C1 segment of cervical spinal cord (tissue), 14 donors: ENCODE measurements at places on chromosomes 6 and 20.

GRCh38 chr6:152815230-152815872 lies 64.8 kb downstream of the VIP start:
- DNase-seq: no peak

DNA sequence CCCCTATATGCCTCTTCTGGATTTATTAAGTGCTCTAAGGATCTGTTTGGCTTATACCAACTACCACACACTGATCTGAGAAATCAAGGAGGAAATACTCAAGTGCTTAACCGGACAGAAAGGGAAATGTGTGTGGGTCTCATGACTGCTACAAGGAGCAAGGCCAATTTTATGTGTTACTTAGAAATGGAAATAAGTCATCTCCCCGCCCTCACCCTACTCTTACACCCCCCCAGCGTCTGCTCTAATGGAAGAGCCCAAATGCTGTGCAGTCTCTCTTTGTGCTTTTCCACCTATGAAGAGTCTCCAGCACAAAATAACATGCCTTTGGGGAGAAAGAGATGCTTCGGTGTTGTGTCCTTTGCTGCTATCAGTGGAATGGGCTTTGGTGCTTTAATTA lies 428.8 kb upstream of the ARID1B start:
- no peak for DNase-seq

DNA sequence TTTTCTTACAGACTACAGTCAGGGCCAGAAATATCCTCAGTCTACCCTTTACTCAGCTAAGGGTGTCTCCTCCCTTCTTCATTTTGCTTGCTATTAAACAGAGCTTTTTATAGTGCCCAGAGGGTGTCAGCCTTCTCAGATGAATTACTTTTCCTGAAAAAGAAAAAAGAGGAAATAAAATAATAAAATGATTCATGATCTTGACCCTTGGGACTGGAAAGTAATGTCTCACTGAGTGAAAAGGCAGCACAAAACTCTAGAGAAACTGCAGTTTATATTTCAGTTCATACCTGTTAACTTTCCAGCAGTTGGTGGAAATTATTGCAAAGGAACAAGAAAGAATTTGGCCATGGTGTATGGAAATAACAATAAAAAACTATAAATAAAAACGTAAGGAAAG lies 170.6 kb downstream of the IBTK start:
- no peak for DNase-seq

DNA sequence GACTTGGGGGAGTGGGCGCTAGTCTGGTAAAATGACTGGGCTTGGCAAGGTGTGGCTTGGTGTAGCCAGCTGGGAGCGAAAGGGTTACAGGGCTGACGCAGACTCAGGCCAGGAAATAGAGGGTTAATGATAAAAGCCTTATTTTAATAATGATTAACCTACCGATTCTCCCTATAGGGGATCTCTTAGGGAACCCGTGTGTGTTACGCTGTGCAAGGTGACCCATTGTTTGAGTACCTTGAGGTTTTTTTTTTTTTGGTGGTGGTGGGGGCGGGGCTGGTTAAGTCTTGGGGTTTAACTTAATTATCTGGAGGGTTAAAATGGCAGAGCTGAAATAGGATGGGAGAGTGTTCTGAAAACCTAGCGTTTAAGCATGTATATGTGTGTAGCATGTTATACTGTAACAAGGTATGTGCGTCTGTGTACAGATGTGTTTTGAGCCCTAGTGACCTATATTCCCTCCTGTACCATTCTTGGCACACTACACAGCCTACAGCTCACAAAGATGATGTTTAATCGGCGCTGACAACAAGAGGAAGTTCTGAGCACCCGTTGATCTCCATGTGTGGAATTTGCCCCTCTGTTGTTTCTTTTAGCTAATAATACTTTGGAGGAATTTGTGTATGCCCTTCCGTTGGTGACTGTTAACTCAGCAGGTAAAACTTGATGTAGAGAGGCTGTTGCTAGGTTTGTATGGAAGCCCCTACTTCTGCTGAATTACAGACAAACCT lies 1.3 kb downstream of the CARMIL1 start:
- no peak for DNase-seq

- no peak for DNase-seq
These were observed 20.6 kb downstream of the SLC2A12 start for GRCh38 chr6:134031696-134032255.

DNA sequence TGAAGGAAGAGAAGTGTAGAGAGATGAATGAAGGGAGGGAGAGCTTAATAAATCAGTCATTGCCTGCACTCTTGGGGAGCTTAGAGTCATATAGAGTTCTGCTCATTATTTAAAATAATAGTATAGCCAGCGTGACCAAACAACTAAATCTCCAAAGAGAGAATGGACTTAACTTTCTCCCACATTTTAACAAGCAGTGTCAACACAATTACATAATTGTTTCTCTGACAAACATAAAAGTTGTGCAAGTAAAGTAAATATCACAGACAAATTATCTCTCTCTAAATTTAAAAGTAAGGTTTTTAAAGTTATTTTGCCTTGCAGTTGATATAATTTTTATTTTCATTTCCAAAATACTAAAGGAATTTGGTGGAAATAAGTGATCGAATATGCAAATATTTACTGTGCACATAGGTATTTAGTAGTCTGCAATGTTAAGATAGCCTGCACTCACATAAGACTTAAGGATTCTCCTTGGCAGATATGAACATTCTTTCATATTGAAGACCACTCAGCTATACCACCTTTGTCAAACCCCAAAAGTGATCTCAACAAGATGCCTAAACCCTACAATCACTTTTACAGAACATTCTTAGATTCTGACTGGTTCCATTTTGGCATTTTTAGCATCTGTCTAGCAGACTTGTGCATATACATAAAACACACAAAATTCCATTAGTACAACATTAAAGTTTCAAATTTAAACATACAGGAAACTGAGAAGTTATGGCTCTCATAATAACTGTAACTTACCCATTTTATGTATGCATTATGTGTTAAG lies 67.7 kb downstream of the KIF6 start:
- no peak for DNase-seq

- DNase-seq: no peak
These were observed 26.0 kb upstream of the MYMX start for GRCh38 chr6:44190715-44191114.

DNA sequence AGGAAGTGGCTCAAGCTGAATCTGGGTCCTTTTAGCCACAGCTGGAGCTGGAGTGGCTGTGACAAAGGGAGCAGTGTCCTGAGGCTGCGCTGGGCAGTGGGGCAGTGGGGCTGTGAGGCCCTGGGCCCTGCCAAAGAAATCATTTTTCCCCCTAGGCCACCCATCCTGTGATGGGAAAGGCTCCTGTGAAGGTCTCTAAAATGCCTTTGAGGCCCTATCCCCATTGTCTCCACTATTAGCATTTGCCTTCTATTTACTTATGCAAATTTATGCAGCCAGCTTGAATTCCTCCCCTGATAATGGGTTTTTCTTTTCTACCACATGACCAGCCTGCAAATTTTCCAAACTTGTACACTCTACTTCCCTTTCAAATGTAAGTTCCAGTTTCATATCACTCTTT lies 539.2 kb downstream of the MEI4 start:
- no peak for DNase-seq

DNA sequence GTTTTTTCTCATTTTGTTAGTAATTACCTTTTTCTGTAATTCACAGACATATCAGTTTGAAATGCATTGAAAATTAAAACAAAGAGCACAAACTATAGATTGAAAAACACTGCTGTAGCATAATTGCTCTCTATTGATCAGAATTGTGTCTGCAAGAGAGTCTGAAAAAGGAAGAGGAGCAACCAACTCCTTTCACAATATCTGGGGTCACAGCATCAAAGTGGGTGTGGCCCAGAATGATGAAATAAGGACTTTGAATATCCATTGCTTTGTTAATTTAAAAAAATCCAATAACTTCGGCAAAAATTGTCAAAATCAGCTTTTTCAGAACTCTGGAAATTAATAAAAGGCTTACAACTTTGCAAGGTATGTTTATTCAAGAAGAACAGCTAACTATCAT lies 99.2 kb downstream of the MYLK4 start:
- no peak for DNase-seq

- no peak for DNase-seq
These were observed 641 bp downstream of the ARFGEF2 start for GRCh38 chr20:48921883-48922820.

- no peak for DNase-seq
These were observed 9.6 kb downstream of the MOXD1 start for GRCh38 chr6:132391391-132392269.

GRCh38 chr6:139370283-139370998 lies 4.0 kb downstream of the CITED2 start:
- DNase-seq: no peak

GRCh38 chr6:119443993-119444641 lies 94.6 kb upstream of the MAN1A1 start:
- DNase-seq: no peak

DNA sequence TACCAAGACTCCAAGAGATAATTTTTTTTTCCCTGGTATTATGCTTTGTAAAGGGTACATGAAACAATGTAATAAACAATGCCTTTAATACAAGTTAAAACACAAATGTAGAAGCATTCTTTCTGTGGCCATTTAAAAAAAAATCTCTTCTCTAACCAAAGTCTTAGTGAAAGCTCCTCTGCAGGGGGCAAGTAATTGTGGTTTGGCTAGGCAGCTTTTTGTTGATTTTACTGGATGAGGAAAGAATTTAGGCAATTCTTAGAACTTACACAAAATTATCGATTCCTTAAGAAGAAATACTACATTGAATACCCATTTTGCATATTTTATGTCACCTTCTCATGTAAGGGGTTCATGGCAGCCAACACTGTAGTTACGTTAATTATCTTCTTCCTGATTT lies 12.4 kb downstream of the TFB1M start:
- DNase-seq: no peak

GRCh38 chr20:31916708-31917107 lies 35.1 kb downstream of the PDRG1 start:
- no peak for DNase-seq

DNA sequence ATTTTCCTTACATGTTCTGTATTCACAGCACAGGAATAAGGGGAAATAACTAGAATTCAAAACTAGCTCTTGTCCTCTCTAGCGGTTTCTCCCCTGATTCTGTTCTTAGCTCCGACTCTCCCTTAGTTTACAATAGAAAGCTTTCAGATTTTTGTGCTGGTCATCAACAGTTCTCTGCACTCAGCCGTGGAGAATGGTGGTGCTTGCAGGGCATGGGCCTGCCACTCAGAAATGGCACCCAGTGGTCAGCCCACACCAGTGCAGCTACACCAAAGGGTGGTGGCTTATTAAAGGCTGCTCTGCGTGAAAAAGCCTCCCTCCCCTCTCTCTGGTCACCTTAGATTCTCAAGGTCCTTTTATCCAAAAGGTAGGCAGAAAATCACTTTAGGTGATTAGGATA lies 123.5 kb downstream of the SASH1 start:
- DNase-seq: peak; percentile 24

GRCh38 chr20:41524980-41525613 lies 93.1 kb downstream of the CHD6 start:
- peak; percentile 7 for DNase-seq

DNA sequence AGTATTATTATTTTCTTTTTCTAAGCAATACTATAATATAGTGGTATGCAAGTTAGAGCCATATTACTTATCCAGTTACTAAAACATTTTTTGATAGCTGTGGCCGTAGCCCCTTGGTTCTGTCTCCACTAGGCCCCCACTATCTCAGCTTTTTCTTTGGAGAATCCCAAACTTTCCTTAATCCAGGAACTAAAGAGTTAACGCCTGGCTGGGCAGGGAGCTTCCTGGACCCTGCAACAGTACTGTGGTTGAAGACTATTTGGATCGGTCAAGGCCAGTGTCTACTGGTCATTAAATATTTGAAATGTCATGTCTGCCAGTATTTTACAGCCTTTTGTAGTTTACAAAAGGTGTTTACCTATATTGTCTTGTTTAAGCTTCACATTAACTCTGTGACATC lies 20.0 kb upstream of the TRERF1 start:
- no peak for DNase-seq

GRCh38 chr6:24822696-24823095 lies 24.0 kb upstream of the ARMH2 start:
- DNase-seq: no peak

GRCh38 chr6:106549521-106549920 lies 79.8 kb downstream of the RTN4IP1 start:
- DNase-seq: no peak

DNA sequence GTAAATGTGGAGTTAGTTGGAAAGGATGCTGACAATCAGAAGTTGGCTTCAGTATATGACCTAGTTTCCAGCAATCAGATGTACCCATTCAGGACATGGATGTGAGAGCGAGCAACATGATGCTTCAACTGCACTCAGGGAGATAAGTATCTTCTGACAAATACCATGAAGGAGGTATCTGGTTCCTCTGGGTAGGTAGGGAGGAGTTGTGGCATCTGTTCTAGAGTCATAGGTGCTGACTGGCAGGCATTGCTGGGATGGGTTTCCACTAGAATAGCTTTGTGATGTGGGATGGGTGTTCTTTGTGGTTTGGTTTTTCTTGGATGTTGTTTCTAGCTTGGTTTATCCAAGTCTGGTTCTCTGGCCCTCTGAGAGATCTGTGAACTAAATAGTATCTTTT lies 3.9 kb upstream of the REV3L start:
- DNase-seq: no peak

GRCh38 chr20:7893014-7893730 lies 47.1 kb downstream of the HAO1 start:
- no peak for DNase-seq

GRCh38 chr6:88914180-88914579 lies 49.2 kb downstream of the RNGTT start:
- DNase-seq: no peak

DNA sequence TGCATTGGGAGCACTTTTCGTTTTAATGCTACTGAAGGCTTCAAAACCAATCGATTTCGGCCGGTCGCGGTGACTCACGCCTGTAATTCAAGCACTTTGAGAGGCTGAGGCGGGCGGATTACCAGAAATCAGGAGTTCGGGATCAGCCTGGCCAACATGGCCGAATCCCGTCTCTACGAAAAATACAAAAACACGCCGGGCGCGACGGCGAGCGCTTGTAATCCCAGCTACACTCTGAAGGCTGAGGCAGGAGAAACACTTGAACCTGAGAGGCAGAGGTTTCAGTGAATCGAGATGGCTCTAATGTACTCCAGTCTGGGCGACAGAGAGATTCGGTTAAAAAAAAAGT lies 58.4 kb downstream of the TRIM38 start:
- DNase-seq: no peak

DNA sequence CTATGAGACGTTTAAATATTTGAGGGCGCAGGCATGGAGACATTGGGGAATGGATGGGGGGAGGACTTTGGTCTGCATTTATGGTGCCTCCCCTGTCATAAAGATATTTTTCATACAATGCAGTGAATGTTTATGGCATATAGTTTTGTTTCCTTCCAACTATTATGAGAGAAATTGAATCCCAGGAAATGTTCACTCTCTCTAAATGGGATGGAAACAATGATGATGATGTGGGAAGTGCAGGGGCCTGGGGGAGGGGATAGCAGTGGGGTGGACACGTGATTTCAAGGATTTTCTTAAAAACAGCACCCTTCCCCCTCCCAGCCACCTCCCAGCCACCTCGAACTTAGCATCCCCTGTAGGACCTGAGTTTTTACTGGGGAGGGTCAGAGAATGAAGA lies 69.9 kb downstream of the TOX2 start:
- no peak for DNase-seq

- DNase-seq: no peak
These were observed 1120.1 kb upstream of the CITED2 start for GRCh38 chr6:140494321-140495108.

- DNase-seq: no peak
These were observed 97.0 kb downstream of the RAMACL start for GRCh38 chr6:166489301-166490155.
